Activated CD8-positive, alpha-beta memory T cell treated with anti-CD3 and anti-CD28 coated beads, Interleukin-2, amount 10 ng/mL, durations not matched to agents 7 days and 5 days (primary cell): ENCODE measurements at places on chromosomes 7 and 10. TPM values are rescaled to one million over a fixed set of nuclear protein-coding genes. Genes with fewer than 3 reads are reported as not detected.

CYP3A4 gene
- not detected for total RNA-seq

SPDYE2 gene
- not detected for total RNA-seq

PTEN gene
- total RNA-seq, result 90.4 TPM

MAP3K8 gene
- 54.5 TPM for total RNA-seq

EXOSC1 gene
- total RNA-seq, result 49.5 TPM

CFTR gene
- total RNA-seq, result not detected

VAX1 gene
- not detected for total RNA-seq

NFE2L3 gene
- 44.4 TPM for total RNA-seq

ELOVL3 gene
- not detected for total RNA-seq

TAF5 gene
- 15.3 TPM for total RNA-seq

NODAL gene
- total RNA-seq, result not detected

TMEM72 gene
- not detected for total RNA-seq

MICU1 gene
- total RNA-seq, result 27.2 TPM

DNA sequence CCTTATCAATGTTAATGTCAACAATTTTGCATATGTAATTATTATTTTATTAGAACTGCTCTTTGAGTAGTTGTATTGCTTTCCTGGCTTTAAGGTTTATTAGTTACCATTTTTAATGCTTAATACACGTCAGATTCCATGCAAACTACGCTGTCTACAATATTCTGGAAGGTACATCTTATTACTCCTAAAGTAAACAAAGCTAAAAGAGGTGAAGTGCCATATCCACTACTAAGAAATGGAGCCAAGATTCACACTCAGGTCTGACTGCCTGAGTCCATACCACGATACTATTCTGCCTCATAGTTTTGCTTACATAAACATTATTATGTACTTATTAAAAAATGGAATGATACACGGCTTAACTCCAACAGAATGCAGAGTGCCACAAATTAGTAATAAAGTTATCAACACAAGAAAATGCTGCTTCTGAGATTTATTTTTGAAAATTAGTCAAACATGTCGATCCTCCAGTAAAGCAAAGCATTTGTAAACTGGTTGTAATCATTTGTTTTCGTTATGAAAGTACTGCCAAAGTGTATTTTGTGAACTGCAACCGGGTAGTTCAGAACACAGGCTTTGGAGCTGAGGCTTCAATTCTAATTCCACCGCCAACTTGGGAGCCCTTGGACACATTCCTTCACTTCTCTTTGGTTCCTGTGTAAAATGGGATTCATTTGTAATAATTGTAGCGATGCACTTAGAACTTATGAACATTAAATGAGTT lies 1.1 kb upstream of the DMTF1 start:
- peak overlapping the region; percentile 90 for H3K4me3 ChIP-seq
- no peak for DNase-seq
- H3K27ac ChIP-seq, result peak overlapping the region; percentile 97
- peaks cover 28% of the 10 kb centered on the region for H3K4me1 ChIP-seq
- H3K27me3 ChIP-seq, result no peaks in the 10 kb centered on the region

- H3K27ac ChIP-seq, result no peak overlapping the region
- H3K27me3 ChIP-seq, result no peaks in the 10 kb centered on the region
- no peaks in the 10 kb centered on the region for H3K4me1 ChIP-seq
- DNase-seq, result no peak
Measured at GRCh38 chr7:47085491-47086275, 496.2 kb downstream of the TNS3 start.

GRCh38 chr7:54615537-54615936 lies 73.4 kb downstream of the VSTM2A start:
- H3K27ac ChIP-seq, result no peak overlapping the region
- H3K27me3 ChIP-seq, result no peaks in the 10 kb centered on the region
- H3K36me3 ChIP-seq, result no peaks in the 10 kb centered on the region
- no peak for DNase-seq
- no peak overlapping the region for H3K4me3 ChIP-seq

- H3K36me3 ChIP-seq, result no peaks in the 10 kb centered on the region
- no peak overlapping the region for H3K4me3 ChIP-seq
- H3K27me3 ChIP-seq, result no peaks in the 10 kb centered on the region
- H3K27ac ChIP-seq, result no peak overlapping the region
- no peaks in the 10 kb centered on the region for H3K4me1 ChIP-seq
- DNase-seq, result peak; percentile 40
Measured at GRCh38 chr10:46514431-46514861, 42.0 kb downstream of the GPRIN2 start.

GRCh38 chr7:95509199-95509598 lies 23.5 kb downstream of the ASB4 start:
- H3K27ac ChIP-seq, result no peak overlapping the region
- H3K27me3 ChIP-seq, result peaks cover 22% of the 10 kb centered on the region
- peaks cover 3% of the 10 kb centered on the region for H3K4me1 ChIP-seq
- H3K36me3 ChIP-seq, result no peaks in the 10 kb centered on the region

DNA sequence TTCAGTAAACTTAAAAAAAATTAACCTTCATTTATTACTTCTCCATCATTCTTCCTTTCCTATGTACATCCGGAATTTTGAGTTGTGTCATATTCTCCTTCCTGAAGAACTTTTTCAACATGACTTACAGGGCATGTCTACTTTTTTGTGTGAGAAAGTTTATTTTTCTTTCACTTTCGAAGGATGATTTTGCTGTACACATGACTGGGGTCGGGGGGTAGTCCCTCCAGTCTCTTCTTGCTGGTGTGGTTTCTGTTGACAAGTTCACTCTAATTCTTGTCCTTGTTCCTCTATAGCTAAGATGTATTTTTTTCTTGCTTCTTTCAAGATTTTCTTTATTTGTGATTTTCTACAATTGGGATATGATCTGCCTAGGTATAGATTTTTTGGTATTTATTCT lies 55.8 kb downstream of the INPP5A start:
- H3K4me3 ChIP-seq, result no peak overlapping the region
- peaks cover 7% of the 10 kb centered on the region for H3K27me3 ChIP-seq
- no peak overlapping the region for H3K27ac ChIP-seq
- peaks cover 28% of the 10 kb centered on the region for H3K4me1 ChIP-seq
- peaks cover 11% of the 10 kb centered on the region for H3K36me3 ChIP-seq

- no peaks in the 10 kb centered on the region for H3K4me1 ChIP-seq
- no peaks in the 10 kb centered on the region for H3K27me3 ChIP-seq
- DNase-seq, result no peak
- H3K27ac ChIP-seq, result no peak overlapping the region
- no peaks in the 10 kb centered on the region for H3K36me3 ChIP-seq
Measured at GRCh38 chr7:78433421-78433820, 634.8 kb downstream of the PHTF2 start.

DNA sequence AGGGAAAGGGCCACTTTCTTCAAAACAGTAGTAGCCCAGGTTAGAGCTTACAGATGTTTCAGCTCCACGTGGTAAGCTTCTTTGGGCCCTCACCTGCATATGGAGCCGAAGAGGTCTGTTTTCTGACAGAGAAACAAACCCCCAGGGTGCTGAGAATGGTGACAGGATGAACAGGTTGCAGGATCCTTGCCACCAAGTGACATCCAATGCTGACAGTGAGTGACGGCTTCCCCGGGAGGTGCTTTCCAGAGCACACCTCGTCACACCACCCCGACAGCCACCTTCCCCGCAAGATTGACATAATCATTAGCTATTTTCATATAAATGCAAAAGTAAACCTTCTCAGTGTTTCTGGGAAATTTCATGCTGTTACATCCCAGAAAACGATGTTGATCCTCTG lies 109.3 kb upstream of the BTBD16 start:
- peaks cover 65% of the 10 kb centered on the region for H3K27me3 ChIP-seq
- H3K36me3 ChIP-seq, result no peaks in the 10 kb centered on the region

GRCh38 chr10:44237364-44238049 lies 147.4 kb downstream of the CXCL12 start:
- H3K4me3 ChIP-seq, result no peak overlapping the region
- H3K27me3 ChIP-seq, result no peaks in the 10 kb centered on the region
- no peak for DNase-seq
- no peak overlapping the region for H3K27ac ChIP-seq
- no peaks in the 10 kb centered on the region for H3K36me3 ChIP-seq

GRCh38 chr10:30769361-30769760 lies 139.8 kb upstream of the LYZL2 start:
- H3K27me3 ChIP-seq, result peaks cover 20% of the 10 kb centered on the region
- H3K36me3 ChIP-seq, result no peaks in the 10 kb centered on the region
- no peak overlapping the region for H3K4me3 ChIP-seq
- H3K4me1 ChIP-seq, result no peaks in the 10 kb centered on the region
- DNase-seq, result no peak
- H3K27ac ChIP-seq, result no peak overlapping the region

- no peak for DNase-seq
- no peak overlapping the region for H3K27ac ChIP-seq
- no peaks in the 10 kb centered on the region for H3K36me3 ChIP-seq
- peaks cover 7% of the 10 kb centered on the region for H3K27me3 ChIP-seq
- no peak overlapping the region for H3K4me3 ChIP-seq
Measured at GRCh38 chr7:148579366-148579765, 11.2 kb upstream of the C7orf33 start.

DNA sequence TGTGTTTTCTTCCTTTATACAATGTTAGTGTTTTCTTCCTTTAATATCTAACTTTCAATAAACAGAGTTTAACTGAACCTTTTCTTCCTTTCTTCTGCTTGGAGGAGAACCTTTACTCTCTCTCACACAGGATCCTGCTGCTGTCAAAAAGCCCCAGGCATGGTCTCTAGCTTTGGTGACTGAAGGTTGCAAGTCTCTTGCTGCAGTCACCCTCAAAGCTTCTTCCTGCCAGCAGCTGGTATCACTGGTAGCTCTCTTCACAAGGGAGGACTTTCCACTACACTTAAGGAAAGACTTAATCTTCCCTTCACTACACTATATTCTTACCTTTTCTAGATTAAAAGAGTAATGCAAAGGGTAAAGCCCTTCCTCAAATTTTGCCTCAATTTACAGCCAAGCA lies 153.4 kb downstream of the SGMS1 start:
- peak; percentile 51 for DNase-seq
- peaks cover 17% of the 10 kb centered on the region for H3K36me3 ChIP-seq
- H3K4me1 ChIP-seq, result peaks cover 52% of the 10 kb centered on the region
- no peak overlapping the region for H3K4me3 ChIP-seq
- H3K27ac ChIP-seq, result peak overlapping the region; percentile 73

- H3K27ac ChIP-seq, result no peak overlapping the region
- H3K36me3 ChIP-seq, result no peaks in the 10 kb centered on the region
- H3K27me3 ChIP-seq, result peaks cover 10% of the 10 kb centered on the region
- no peak overlapping the region for H3K4me3 ChIP-seq
- peaks cover 7% of the 10 kb centered on the region for H3K4me1 ChIP-seq
- DNase-seq, result no peak
Measured at GRCh38 chr7:21671859-21672258, 129.0 kb downstream of the DNAH11 start.

- H3K4me3 ChIP-seq, result peak overlapping the region; percentile 63
- H3K27ac ChIP-seq, result no peak overlapping the region
- peaks cover 10% of the 10 kb centered on the region for H3K4me1 ChIP-seq
- H3K36me3 ChIP-seq, result no peaks in the 10 kb centered on the region
- peaks cover 79% of the 10 kb centered on the region for H3K27me3 ChIP-seq
Measured at GRCh38 chr7:21543528-21544302, 876 bp downstream of the DNAH11 start.
